ENCODE measurements at places on chromosomes 13 and 19.
A peak's percentile ranks its signal among the peaks of the same experiment; 100 is the strongest.

GRCh38 chr13:44148159-44148914 is 225.3 kb upstream of the SERP2 start:
- no peak for DNase-seq

DNA sequence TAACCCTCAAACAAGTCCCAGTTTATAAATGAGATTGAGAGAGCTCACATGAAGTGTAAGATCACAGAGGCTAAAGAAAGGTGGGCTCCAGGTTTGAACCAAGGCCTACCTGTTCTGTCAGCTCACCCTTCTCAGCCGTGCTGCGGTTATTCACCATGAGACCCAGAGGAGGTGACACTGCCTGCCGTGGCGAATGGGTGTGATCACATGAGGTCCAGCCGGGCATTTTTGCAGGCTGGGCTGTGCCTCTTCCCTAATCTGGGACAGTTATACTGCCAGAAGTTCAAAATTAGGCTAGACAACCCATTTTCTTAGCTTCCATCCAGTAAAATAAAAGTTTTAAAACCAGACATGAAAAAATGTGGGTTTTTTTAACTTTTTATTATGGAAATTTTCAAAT is 146.8 kb downstream of the FOXO1 start:
- no peak for DNase-seq

GRCh38 chr13:29905845-29906244 is 55.4 kb upstream of the UBL3 start:
- no peak for DNase-seq

DNA sequence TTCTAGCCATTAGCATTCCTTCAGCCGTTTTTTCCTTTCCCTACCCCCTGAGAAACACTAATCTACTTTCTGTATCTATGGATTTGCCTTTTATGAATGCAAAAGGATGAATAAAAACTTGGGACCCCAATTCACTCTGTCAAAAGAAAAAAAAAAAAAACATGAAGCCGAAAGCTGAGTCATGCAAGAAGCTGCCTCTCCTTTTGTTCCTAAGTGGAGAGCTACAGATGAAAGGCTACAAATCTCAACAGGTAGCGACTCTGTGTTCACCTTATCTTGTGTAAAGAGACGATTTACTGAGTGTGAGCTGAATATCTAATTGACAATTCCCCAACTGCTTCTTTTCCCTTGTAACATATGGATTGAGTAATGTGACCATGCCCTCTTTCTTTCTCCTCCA is 1072.8 kb downstream of the UQCRFS1 start:
- no peak for DNase-seq

DNA sequence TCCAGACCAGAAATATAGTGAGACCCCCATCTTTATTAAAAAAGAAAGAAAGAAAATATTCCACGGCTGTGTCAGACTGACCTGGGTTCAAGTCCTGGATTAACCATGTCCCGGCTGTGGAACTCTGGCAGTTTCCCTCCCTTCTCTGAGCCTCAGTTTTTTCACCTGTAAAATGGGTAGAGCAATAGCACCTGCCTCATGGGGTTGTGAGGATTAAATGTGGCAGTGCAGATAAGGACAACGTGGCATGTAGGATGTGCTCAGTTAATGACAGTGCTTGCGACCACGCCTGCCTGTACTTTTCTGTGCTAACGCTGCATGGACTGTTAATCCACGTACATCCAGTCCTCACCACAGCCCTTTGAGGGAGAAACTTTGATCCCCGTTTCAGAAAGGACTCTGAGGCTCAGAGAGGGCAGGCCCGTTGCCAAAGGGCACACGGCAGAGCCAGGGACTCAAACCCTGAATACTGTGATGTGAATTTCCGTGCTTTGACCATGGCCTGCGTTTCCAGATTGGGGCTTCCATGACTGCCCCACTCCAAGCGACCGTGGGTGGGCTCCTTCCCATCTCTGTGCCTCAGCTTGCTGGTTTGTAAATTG is 16.1 kb downstream of the SBK2 start:
- DNase-seq, result no peak

DNA sequence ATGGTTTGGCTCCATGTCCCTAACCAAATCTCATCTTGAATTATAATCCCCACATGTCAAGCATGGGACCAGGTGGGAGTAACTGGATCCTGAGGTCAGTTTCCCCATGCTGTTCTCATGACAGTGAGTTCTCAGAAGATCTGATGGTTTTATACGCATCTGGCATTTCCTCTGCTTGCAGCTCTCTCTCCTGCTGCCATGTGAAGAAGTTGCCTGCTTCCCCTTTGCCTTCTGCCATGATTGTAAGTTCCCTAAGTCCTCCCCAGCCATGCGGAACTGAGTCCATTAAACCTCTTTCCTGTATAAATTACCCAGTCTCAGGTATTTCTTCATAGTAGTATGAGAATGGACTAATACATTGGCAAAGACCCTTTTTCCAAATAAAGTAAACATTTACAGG is 96.8 kb downstream of the TSHZ3 start:
- no peak for DNase-seq

DNA sequence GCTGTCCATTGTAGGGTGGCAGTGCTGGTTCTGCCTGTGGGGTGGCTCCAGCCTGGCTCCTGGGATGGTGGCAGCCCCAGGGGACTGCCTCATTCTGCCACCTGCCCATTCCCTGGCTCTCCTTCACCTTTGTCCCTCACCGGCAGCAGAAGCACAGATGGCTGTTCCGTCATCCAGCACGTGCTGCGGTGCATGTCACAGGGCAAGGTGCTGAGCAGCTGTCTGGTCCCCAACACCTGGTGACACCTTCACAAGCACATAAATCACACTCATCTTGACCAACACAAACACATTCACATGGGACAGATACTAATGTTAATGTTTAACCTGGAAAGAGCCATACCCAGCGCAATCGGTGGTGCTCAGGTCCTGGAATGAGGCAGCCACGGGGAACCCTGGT is 126.8 kb downstream of the UQCRFS1 start:
- DNase-seq, result no peak

- DNase-seq, result peak; percentile 85
Measured at GRCh38 chr19:7652061-7652641, 15.2 kb downstream of the STXBP2 start.

- DNase-seq, result no peak
Measured at GRCh38 chr19:628168-628567, 5.2 kb downstream of the POLRMT start.

DNA sequence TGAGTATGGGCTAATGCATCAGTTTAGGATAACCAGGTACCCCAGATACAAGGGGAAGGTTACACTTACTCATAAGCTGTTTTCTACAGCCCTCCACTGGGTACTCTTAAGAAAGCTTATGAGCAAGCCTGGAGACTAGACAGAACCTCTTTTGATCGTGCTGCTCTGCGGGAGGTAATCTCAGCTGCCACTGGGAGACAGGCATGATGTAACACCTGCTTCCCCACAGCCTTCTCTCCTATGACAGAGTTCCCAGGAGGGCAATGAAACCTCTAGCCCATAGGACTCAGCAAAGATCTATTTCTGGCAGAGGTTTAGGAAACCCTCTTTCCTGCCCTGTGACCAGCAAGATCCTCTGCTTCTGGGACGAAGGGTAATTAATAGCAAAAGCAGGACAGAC is 65.6 kb downstream of the WASF3 start:
- no peak for DNase-seq

DNA sequence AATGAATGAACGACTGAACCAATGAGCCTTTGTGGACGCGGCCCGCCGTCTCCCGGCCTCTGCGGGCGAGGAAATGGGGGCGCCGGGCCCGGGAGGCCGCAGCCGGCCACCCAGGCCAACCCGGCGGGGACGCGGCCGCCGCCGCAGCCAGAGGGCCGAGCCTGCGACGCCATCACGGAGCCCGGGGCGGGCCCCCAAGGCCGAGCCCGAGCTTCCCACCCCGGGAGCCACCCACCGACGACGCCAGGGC is 216 bp downstream of the SUGP2 start:
- DNase-seq, result no peak

- no peak for DNase-seq
Measured at GRCh38 chr13:43728421-43728820, 58.4 kb downstream of the ENOX1 start.

DNA sequence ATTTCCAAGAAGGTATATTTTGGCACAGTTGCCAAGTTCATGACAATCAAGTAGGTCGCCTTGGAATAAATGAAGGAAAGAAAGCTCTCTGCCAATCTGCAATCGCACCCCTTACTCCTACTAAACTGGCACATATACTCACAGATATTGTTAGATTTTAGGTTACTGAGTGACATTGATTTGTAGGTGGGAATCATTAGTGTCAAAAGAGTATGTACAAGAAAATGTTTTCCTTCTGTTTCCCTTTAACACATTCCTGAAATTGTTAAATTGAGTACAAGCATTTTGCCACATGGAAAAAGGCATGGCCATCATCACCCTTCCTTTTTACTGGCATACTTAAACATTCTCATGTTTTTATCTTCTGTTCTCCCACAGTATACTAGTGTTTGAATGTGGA is 2868.3 kb upstream of the PCDH20 start:
- no peak for DNase-seq
